Progenitor cell of endocrine pancreas (in vitro differentiated cells): ENCODE measurements at places on chromosomes 7 and 10.

DNA sequence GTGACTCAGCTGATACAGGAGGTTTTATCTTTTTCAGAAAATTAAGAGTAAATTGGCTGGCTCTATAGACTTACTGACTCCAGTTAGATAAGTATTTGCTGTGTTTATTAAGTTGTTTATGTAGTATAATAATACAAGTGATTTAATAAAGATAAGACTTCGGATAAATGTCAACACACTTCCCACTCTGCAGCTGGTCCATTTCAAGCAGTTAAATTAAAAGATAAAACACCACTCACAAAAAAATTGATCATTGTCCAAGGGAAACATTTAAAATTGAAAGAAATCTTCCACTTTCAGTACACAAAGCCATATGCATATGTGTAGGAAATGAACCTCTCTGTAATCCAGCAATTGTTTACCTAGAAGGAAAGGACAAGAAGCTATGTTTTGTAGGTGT is 106.1 kb upstream of the SP8 start:
- no peak for DNase-seq

GRCh38 chr7:18845700-18846099 is 271.7 kb downstream of the TWIST1 start:
- no peak for DNase-seq

DNA sequence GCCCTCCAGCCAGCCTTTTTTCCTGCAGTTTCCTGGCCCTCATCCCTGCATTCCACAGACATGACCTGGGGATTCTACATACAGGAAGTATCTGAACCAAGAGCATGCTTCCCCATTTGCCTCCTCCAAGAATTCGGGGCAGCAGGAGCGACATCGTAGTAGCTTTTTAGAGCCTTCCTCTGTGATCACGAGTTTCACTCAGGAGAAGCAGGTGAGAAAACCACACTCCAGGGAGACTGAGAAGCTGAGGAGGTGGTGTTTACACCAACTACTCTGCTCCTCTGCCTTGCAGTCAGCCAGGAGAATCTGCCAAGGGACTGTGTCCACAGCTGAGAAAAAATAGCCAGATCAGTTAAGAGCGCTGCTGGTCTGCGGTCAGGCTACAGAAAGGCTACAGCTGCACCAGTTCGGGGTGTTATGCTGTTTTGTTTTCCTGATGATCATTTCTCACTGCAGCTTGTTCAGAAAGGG is 54.1 kb downstream of the HSPA12A start:
- no peak for DNase-seq

DNA sequence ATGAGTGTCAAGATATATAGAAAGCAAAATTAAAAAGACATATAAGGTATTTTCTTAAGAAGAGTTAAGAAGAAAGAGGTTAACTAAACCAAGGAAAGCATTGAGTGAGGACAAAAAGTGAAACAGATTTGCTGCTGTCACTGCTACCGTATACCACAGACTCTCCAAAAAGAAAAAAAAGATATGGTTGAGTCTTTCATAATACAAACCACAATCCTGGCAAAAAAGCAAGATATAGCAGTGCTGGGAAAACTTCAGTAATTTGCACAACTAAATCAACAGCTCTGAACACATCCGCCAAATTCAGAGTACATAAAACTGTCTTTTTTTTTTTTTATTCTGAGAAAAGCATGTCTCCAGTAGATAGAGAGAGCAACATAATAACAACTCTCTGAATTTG is 114.7 kb downstream of the ETV1 start:
- no peak for DNase-seq

DNA sequence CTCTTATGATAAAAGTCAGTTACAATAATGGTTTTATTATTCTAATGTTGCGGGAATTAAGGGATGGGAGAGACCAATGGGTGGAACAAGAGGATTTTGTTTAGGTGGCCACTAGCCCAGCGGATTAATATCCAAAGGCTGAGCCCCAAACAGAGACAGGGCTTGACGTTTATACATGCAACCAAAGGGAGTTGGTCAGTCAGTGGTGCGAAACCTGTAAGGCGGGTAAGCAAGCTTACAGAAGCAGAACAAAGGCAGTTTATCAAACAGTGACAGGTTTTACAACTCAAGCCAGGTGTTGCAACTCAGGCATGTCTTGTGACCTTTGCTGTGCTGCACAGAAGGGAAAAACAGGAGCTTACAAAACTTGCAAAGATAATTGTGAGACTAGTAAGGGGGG is 622.9 kb upstream of the MBL2 start:
- no peak for DNase-seq
